ENCODE measurements at places on chromosomes 1 and 21.

- DNase-seq, result peak; percentile 71
These were observed 48.9 kb downstream of the HLCS start for GRCh38 chr21:36917471-36918158.

DNA sequence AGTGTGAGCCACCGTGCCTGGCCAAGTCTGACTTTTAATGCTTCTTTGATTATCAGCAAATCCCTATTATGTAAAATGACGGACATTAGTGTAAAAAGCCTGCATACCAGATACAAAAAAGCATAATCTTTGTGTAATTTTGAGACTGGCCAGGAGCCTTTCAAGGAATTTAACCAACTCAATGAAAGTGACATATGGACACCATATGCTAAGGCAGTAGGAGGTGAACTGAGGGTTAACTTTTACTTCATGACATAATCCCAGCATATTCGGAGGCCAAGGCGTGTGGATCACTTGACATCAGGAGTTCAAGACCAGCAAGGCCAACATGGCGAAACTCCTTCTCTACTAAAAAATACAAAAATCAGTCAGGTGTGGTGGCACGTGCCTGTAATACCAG is 94.6 kb downstream of the EIF4G3 start:
- no peak for DNase-seq

- no peak for DNase-seq
These were observed 8.7 kb downstream of the SZRD1 start for GRCh38 chr1:16375521-16376340.

GRCh38 chr1:92376345-92376744 is 77.5 kb downstream of the RPAP2 start:
- no peak for DNase-seq

DNA sequence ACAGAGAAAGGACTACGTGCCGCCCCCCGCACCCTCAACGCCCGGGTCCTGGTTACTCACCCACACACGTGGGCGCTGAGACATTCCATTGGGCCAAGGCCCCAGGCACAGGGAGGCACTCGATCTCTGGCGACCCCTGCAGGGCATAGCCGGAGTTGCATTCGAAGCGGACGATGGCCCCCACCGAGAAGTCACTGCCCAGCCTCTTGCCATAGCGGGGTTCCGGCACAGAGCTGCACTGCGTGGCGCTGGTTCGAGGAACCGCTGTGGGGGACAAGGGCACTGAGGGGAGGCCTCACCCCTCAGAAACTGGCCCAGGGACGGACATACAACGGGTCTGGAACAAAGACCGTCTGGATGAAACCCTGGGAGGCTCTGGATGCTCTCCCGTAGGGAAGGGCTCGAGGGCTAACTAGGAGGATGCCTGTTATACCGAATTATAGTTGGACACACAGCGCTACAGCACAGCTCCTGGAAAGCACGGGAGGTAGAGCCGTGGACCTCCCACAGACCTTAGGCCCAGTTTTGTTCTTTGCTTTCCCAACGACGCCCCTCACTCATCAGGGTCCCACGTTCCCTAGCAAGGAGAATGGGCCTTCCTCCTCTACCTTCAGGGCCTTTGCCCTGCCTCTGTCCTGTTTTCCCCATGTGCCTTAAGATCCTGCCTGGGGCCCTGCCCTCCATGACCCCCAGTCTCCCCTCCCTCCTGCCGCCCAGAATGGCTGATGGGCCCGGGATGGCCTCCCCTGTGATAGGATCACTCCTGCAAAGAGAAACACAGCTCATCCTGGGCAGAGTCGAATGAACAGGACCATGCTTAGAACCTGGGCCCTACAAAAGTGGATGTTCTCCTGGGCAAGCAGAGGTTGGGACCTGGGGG is 152.8 kb downstream of the ZSCAN20 start:
- no peak for DNase-seq

DNA sequence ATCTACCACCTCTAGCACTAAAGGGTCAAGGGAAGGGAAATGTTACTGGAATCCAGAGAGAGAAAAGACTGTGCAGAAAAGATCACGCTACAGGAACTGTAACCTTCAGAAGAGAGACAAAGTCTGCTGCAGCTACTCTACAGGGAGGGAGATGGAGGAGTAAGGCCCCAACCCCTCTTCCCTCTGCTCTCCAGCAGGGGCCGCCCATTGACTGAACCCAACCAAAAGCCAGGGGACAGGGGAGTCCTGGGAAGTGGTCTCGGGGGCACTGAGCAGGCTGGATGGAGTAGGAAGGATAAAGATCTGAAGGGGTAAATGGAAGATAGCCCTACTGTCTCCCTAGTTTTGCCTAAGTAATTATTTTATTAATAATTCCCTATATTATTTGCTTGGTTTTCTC is 72.8 kb upstream of the NR5A2 start:
- DNase-seq, result peak; percentile 57

- DNase-seq, result peak; percentile 59
These were observed 207.7 kb downstream of the HHAT start for GRCh38 chr1:210536254-210536961.

DNA sequence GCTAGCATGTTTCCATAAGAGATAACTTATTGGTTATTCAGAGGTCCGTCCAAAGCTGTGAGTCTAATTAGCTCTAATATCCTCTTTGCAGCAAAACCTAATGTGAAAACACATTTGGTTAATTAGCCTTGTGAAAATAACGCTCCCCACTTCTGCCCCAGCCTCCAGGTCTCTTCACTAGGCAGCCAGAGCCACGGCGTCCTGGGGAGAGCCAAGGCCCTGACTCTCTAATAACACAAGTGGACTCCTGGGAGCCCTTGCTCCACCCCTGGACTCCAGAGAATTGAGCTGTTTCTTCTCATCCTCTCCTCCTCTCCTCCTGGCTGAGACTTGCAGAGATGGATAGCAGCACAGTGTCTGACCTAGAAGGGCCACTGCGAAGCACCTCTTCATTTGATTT is 78.8 kb downstream of the CCDC185 start:
- no peak for DNase-seq

Data from NT2/D1 (cell line).